Thymus (tissue), 14 donors: ENCODE measurements at places on chromosomes 2 and 18. TPM values are rescaled to one million over a fixed set of nuclear protein-coding genes. Genes with fewer than 3 reads are reported as not detected.

DSG1 gene
- 0.61 TPM for total RNA-seq

ZNF2 gene
- 6.3 TPM for total RNA-seq

LRATD1 gene
- total RNA-seq = 2.1 TPM

IGFBP5 gene
- 6.6 TPM for total RNA-seq

MGAT4A gene
- 42.9 TPM for total RNA-seq

FHOD3 gene
- total RNA-seq = 0.90 TPM

UGT1A8 gene
- 0.24 TPM for total RNA-seq

HOXD8 gene
- 1.5 TPM for total RNA-seq

VIL1 gene
- 0.14 TPM for total RNA-seq

ZNF804A gene
- total RNA-seq = 0.09 TPM

FSHR gene
- not detected for total RNA-seq

CDKL4 gene
- 0.99 TPM for total RNA-seq

CCDC121 gene
- 2.2 TPM for total RNA-seq

DLX1 gene
- 0.09 TPM for total RNA-seq

STEAP3 gene
- 0.90 TPM for total RNA-seq

ORC4 gene
- 44.7 TPM for total RNA-seq

PLGLB2 gene
- 1.5 TPM for total RNA-seq

SYT4 gene
- 0.14 TPM for total RNA-seq

CTAGE1 gene
- total RNA-seq = not detected

ITPRIPL1 gene
- total RNA-seq = 7.7 TPM

LRRC30 gene
- total RNA-seq = 0.14 TPM

TTC21B gene
- total RNA-seq = 19.5 TPM

TUBA3E gene
- total RNA-seq = 0.05 TPM

TGFA gene
- total RNA-seq = 1.6 TPM

PROKR1 gene
- total RNA-seq = 0.05 TPM

CKAP2L gene
- total RNA-seq = 14.1 TPM

RAB12 gene
- total RNA-seq = 17.8 TPM

CD8A gene
- 181 TPM for total RNA-seq

MEIS1 gene
- 9.8 TPM for total RNA-seq

ANKRD30BL gene
- 0.19 TPM for total RNA-seq

RUFY4 gene
- 2.6 TPM for total RNA-seq

ALK gene
- total RNA-seq = 0.19 TPM

ACMSD gene
- not detected for total RNA-seq

PLB1 gene
- total RNA-seq = 1.8 TPM
